ENCODE measurements at places on chromosomes 13 and 19.

DNA sequence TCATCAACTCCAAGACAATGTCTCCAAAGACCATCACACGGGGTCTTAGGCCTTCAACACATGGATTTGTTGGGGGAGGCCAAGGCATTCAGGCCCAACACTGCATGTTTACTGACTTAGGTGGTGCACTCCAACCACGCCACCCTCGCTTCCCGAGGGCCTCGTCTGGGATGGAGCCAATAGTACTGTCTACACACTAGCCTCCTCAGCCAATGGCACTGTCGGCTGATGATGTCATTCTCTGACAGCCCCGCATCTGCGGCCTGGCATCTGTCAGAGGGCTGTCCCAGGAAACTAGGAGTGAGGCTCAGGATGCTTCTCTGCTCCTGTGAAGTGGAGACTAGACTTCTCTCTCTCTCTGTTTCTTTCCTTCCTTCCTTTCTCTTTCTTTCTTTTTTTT, 96.6 kb downstream of the TEX26 start:
- peak; percentile 82 for DNase-seq

- peak; percentile 58 for DNase-seq
These were observed 472.3 kb downstream of the KLF12 start for GRCh38 chr13:73661687-73662425.

- DNase-seq, result no peak
These were observed 812.8 kb upstream of the SLC10A2 start for GRCh38 chr13:103878891-103879605.

DNA sequence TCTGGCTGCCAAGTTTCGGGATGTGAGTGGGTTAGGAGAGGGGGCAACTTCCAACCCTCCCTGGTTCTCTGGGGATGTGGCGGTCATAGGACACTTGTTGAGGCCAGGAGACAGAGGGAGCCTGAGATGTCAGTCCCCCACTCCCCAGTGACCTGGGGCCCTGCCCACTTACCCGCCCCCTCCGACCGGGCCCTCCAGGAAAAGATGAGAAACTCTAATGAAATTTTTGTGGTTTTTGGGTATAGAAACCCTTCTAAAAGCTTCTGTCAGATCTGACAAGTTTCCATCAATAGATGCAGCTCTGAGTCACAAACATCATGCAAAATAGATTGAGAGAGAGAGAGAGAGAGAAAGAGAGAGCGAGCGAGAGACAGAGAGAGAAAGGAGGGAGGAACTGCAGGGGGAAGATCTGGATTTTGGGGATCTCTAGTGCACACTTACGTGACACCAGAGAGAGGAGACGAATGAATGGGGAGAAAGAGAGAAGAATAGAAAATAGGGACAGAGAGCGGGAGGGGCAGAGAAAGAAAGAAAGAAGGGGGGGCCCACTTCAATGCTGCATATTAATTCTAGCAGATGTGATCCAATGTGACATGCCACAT, 94.0 kb downstream of the PTPRS start:
- DNase-seq, result no peak

DNA sequence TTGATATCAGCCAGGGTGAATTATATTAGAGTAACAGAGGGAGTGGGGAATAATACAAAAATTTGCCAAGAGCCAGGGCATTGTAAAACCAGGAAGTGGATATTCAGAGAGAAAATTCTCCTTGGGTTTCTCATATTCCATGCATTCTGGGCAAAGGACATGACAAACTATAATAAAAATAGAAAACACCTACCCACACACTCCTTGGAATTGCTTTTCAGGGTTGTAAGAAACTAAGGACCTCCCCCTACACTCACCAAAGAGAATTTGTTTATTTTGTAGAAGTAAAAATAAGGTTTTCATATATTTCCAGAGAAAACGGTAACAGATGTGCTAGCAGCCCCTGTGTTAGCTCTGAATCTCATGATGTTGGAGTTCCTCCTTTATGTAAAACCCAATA, 649.6 kb downstream of the SLITRK1 start:
- DNase-seq, result no peak

DNA sequence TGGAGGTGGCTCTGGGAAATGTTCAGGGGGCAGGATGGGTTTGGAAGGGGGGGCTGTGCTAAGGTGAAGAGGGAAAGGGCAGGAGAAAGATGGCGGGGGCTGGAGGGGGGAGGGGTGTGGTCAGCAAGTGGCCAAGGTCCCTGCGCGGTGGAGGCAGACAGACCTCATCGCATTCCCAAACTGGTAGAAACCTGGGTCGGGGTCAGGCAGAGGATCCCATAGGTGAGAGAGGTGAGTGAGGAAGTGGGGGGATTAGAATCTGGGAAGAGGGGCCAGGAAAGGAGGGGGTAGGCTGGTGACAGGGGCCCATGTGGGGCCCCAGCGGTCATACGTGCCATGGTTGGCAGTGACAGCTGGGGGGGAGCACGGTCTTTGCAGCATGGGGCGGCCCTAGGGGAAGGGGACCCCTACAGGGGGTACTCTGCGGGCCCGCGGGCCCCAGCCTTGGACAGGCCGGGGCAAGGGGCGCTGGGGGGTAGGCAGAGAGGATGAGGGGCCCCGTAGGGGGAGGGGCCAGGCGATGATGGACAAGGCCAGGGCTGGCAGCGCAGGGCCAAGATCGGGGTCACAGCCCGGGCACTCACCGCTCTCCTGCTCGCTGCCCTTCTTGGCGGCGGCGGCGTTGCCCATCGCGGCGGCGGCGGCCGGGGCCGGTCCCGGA, 514 bp downstream of the PRKACA start:
- no peak for DNase-seq

- DNase-seq, result no peak
These were observed 4.3 kb downstream of the HAUS8 start for GRCh38 chr19:17070912-17071311.

GRCh38 chr19:38912600-38913514, 871 bp upstream of the CCER2 start:
- DNase-seq, result no peak

- DNase-seq, result no peak
These were observed 28.1 kb upstream of the CLDN10 start for GRCh38 chr13:95524264-95524901.

- DNase-seq, result peak; percentile 72
These were observed 48.0 kb upstream of the ADGRE5 start for GRCh38 chr19:14333101-14333871.

DNA sequence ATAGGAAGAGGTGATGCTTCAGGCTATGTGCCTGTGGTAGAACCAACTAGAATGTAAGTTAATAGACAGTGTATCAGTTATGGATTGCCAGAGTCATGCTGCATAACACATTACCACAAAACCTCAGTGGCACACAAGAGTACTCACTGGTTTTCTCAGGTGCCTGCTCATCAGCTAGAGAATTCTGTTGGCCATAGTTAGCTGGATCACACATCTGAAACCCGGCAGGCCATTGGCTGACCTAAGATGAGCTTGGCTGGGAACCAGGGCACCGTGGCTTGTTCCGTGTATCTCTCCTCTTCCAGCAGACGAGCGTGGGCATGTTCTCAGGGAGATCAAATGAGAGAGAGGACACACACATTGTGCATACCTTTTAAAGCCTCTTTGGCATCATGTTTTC, 76.7 kb downstream of the TEX26 start:
- peak; percentile 17 for DNase-seq

GRCh38 chr13:72757792-72758535, 23.7 kb downstream of the DIS3 start:
- DNase-seq, result no peak

- no peak for DNase-seq
These were observed 76.9 kb downstream of the ITGBL1 start for GRCh38 chr13:101529422-101529821.

- no peak for DNase-seq
These were observed 156.0 kb downstream of the KCTD12 start for GRCh38 chr13:76730220-76730619.

DNA sequence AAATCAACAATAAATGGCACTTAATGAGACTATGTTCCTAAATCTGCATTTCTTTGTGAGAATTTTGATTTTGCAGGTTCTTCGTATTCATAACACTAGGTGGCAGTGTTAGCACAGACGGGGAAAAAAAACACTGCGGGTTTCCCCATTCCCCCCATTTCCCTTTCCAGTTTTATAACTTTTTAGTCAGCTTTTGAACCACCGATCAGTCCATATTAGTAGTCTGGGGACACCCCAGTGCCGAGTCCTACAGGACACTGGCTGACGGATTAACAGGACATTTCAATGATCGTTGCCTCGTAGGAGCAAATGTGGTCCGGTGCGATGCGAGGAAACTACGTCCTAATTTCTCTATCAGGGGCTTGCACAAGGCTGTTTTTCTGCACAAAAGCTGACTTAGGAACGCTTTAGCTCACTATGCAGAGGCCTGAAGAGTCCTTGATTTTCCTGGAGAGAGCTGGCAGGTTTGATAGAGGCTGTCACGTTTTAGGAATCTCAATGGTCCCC, 234.3 kb downstream of the LMO7 start:
- no peak for DNase-seq

GRCh38 chr19:49201042-49201441, 43.5 kb downstream of the TRPM4 start:
- DNase-seq, result no peak

Data from islet precursor cell (in vitro differentiated cells).